Mesothelial cell of epicardium (in vitro differentiated cells): ENCODE measurements at places on chromosomes 11 and 22.
A peak's percentile ranks its signal among the peaks of the same experiment; 100 is the strongest.

- no peak for DNase-seq
Measured at GRCh38 chr11:115959081-115959486, 454.9 kb upstream of the CADM1 start.

DNA sequence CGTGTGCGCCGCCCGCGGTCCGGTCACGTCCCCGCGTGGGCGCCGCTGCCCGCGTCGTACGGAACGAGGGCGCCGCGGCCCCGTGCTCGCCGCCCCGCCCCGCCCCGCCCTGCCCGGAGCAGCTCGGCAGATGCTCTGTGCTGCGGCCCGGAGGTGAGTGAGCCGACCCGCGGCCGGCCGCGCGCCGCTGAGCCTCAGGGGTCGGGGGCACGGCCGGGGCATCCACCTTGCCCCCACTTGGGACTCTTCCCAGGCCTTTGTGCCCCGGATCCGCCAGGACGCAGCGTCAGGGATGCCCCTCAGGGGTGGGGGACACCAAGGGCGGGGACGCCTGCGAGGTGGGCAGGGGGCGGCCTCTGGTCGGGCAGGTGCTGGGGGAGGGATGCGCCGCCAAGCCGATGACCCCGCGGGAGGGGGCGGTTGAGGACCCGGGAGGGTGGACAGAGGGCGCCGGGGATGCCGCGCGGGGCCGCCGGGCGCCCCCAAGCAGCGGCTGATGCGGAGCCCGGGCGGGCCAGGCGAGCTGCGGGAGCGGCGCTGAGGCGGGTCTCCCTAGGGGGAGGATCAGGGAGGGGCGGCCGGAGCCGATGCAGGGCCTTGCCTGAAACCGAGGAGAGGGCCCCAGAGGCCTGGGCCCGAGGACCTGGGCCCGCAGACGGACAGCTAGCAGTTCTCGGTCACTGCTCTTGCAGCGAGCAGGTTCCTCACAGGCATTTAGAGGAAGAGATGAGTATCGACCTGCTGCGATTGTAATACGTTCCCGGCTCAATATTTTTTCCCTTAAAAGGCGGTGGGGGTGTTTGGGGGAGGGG lies at the start of gene GNAZ:
Gene GNAZ (plus strand): TSS at position 102 of the 812 bp plus-strand sequence. CDS start 25,177 bp downstream, outside the sequence.
- peak; percentile 29 for DNase-seq

- no peak for DNase-seq
Measured at GRCh38 chr11:21658654-21659193, 534.2 kb upstream of the ANO5 start.

- DNase-seq, result no peak
Measured at GRCh38 chr11:114890038-114890437, 211.7 kb downstream of the NXPE2 start.

GRCh38 chr11:84232511-84232910 lies 946.3 kb upstream of the CCDC90B start:
- DNase-seq, result no peak

- DNase-seq, result no peak
Measured at GRCh38 chr22:46507451-46508425, 29.7 kb downstream of the CELSR1 start.

DNA sequence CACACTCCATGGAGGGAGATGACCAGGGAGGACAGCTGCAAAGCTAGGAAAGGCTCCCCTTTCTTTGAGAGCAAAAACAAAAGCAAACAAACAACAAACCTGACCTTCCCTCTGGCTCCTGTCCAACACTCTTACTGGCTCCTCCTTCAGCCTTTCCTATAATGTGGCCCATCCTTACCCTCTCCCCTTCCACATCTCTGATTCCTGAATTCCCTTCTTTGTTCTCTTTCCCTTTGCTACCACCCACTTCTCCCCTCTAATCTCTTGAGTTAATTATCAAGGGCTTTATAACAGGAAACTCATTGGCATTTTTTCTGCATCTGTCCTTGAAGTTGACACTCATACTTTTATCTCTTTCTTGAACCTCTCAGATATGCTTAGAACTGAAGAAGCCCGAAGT lies 56.3 kb downstream of the ZNF280B start:
- DNase-seq, result no peak

DNA sequence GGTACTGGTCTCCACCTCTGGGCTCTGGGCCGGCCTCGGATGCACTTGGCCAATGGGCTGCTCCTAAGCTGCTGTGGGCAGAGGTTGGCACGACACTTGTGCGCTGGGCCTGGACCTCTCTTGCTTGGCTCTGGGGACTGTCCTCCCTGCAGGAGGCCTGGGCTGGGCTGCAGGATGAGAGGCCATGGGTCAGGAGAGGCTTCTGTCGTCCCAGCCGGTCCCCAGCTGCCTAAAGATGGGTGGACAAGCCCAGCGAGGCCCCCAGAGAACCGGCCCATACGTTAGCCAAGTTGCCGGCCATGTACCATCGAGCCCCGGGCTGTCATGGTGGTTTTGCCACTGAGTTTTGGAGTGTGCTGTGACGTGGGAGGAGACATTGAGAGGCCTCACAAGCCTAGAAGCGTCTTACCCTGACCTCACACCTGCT lies 1.6 kb upstream of the CCDC188 start:
- no peak for DNase-seq

DNA sequence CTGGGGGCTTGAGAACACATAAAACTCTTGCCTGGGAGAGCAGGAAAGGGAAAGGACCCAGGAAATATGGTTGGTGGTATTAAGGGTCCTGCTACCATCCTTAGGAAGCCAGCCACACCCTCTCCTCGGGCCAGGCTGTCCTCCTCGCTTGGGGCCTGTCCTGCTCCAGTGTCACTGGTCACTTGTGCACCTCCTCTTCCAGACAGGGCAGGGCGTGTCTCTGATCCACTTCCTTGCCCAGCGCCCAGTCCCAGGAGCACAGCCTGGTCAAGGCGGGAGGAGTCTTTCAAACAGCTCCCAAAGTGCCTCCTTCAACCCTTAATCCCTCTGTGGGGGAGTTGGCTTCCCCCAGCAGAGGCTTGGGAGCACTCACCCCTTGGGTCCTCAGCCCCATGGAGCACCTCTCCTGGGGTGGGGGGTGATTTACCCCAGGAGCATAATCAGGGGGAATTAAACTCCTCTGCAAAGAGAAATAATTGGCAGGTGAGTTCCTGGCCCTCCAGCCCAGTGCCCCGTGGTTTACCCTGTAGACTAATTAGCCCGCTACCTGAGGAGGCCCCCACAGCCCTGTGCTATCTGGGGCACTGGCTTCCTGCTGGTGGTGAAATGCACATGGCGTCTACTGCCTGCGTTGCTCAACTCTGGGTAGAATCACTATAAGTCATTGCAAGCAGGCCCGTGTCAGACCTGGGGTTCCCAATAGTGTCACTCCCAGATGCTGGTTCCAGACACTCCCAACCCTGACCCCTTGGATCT lies 8.0 kb downstream of the TMPRSS6 start:
- no peak for DNase-seq

GRCh38 chr22:17060126-17060525 lies 24.7 kb upstream of the IL17RA start:
- no peak for DNase-seq

DNA sequence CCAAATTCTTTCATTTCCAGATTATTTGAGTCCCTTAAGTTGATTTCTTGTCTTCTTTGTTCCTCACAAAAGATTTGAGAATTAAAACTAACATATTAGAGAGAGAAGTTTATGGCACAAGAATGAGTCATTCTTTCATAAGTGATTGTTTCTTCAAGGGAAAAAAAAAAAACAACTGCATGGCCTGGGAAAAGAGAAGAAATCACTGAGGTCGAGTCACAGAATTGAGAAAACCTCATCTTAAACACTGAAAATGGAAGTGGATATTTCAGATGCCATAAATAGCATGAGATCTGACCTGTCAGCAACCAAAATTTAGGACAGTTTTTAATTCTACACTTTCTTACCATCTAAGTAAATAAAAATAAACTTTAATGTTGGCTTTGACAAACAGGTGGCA lies 87.2 kb downstream of the CWF19L2 start:
- no peak for DNase-seq

DNA sequence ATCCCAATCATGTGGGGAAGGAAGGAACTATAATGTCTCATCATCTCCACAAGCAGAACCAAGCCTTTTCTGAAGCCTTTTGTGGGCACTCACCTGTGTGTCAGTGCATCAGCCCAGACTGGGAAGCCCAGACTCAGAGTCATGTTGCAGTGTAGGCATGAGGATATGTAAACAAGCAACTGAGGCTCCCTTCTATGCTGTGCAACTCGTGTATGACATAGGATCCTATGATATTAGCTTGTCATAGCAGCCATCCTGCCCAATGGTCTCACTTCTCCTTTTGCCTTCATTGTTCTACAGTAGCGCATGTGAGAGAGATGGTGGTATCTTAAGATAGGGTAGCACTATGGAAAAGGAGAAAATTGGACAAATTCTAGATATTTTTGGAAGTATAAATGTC lies 103.4 kb upstream of the OLFML1 start:
- no peak for DNase-seq

GRCh38 chr11:125005491-125005890 lies 51.5 kb downstream of the CCDC15 start:
- DNase-seq, result no peak

- DNase-seq, result no peak
Measured at GRCh38 chr11:32881286-32881685, 11.3 kb upstream of the QSER1 start.

- DNase-seq, result no peak
Measured at GRCh38 chr22:37726241-37726887, 29.5 kb downstream of the TRIOBP start.

- no peak for DNase-seq
Measured at GRCh38 chr11:77140231-77140851, 12.3 kb downstream of the MYO7A start.

GRCh38 chr11:131962818-131963217 lies 592.4 kb downstream of the NTM start:
- no peak for DNase-seq

DNA sequence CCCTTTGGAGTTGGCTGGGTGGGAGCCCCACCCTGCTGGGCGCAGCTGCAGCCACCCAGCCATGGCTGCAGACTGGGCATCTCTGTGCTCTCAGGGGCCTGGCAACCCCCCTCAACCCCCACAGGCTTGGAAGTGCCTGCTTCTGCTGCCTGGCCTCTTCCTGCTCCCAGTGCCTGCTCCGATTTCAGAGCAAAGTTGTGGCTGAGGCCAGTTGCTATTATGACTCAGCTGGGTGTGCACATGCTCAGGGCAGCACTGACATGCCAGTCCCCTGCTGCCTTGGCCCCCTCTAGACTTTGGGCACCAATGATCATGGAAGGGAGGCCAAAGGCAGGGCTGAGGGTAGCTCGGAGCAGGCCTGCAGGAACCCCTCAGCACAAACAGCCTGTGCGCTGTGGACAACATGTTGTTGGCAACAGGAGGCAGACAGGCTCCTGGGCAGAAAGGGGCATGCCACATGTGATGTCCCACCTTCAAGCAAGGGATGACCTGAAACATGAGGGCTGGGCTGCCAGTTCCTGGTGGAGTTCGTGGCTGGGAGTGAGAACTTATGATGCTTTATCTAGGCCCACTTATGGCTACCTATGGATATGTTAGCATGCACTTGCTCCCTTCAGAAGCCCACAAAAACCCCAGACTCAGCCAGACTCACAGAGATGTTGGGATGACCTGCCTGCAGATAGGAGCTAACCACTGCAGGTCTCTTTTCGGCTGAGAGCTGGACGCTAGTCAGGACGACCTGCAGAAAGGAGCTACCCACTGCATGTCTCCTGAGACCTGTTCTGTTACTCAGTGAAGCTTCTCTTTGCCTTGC lies 96.4 kb upstream of the AMOTL1 start:
- DNase-seq, result no peak

- no peak for DNase-seq
Measured at GRCh38 chr11:83613767-83614121, 327.6 kb upstream of the CCDC90B start.

DNA sequence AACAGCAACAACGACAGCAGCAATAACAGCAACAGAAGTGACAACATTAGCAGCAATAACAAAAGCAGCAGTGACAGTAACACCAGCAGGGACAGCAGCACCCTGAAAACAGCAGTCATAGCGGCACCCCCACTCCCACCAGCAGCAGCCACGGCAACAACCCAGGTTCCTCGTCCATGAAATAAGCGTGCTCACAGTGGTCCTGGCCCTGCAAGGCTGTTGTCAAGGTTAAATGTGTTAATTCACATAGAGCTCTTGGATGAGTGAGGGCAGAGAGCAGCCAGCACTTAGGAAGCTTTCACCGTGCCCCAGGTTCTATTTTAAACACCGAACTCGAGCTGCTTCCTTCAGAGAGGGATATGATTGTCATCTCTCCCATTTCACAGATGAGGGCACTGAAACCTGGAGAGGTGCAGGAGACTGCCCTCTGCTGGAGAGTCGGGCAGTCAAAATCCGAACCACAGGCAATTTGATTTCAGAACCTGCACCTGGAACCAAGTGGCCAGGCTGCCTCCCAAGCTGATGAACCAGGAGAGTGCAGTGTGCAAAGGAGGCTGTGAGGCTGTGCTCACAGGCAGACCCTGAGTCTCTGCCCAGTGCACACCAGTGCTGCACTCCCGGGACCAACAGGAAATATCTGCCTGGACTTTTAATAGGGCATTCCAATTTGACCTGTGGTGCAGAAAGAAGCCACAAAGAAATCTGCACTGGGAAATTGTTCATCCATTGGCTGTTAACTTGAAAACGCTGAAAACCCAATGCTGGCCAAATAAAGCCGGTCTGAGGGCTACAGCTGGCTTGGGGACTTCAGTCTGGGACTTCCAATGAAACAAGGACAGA lies 22.9 kb upstream of the FGF3 start:
- no peak for DNase-seq

- no peak for DNase-seq
Measured at GRCh38 chr22:24379536-24379935, 47.9 kb upstream of the ADORA2A start.

- DNase-seq, result no peak
Measured at GRCh38 chr11:96137373-96137772, 205.6 kb downstream of the MAML2 start.

DNA sequence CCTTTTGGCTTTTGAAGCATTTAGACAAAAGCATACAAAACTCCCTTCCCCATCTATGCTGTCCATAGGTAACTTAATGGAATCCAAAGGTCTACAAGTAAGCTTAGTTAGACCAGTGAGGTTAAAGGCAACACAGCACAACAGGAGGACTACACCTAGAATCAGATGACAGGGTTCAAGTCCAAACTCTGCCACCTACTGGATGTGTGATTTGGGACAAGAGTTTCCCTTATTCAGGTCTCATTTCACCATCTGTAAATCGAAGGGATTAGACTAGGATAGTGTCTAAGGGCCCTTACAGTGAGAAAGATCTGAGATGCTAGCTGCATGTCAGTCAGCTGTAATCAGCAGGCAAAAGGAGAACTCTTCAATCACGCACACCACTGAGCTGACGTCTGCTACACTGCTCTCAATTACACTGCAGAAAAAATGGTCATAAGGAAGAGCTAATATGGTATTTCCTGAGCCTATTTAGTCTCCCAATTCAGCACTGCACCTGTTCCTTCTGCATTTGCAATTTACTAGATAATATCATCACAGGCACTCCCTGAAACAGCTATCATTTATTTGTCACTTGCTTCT lies 82.2 kb downstream of the SERGEF start:
- DNase-seq, result no peak

DNA sequence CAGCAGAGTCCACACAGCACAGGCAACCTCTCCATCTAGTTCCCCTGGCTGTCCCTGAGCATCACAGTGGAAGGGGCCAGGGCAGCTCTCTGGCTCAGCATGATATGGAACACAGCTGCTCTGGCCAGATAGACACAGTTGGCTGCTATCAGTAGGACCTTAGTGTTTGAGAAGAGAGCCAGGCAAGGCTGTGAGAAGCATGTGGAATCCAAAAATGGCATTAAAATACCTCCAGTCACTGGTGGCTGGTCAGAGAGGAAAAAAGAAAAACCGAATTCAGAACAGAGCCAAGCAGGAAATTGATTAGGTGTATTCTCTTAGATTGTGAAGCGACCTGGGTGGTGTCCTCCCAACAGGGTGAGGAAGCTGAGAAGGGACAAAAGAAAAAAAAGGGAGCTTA lies 27.9 kb downstream of the SERPINH1 start:
- no peak for DNase-seq

GRCh38 chr11:134975866-134976376 lies 563.9 kb upstream of the B3GAT1 start:
- no peak for DNase-seq
